ENCODE measurements at places on chromosomes 1 and 21. TPM values are rescaled to one million over a fixed set of nuclear protein-coding genes. Genes with fewer than 3 reads are reported as not detected.

GRCh38 chr1:227947676-227948492 is at the start of gene WNT9A:
Gene WNT9A, minus strand, starts transcription at chr1:227947932. Its CDS starts 45 bp downstream, at chr1:227947887.
- peak; percentile 61 for DNase-seq
- H3K4me3 ChIP-seq = peak within 1 kb of the TSS; percentile 61
- H3K4me1 ChIP-seq = peaks cover 3% of the 10 kb centered on the region
- peak within 1 kb of the TSS; percentile 14 for H3K27ac ChIP-seq

GRCh38 chr1:42978317-42979035 is 19.8 kb upstream of the SLC2A1 start:
- no peak overlapping the region for H3K27ac ChIP-seq
- H3K4me1 ChIP-seq = no peaks in the 10 kb centered on the region
- DNase-seq = peak; percentile 33
- H3K27me3 ChIP-seq = no peaks in the 10 kb centered on the region
- H3K4me3 ChIP-seq = no peak overlapping the region

- no peak overlapping the region for H3K27ac ChIP-seq
- no peaks in the 10 kb centered on the region for H3K4me1 ChIP-seq
- H3K36me3 ChIP-seq = no peaks in the 10 kb centered on the region
- H3K4me3 ChIP-seq = no peak overlapping the region
These were observed 159.8 kb downstream of the NEK7 start for GRCh38 chr1:198316546-198317100.

The LCA5L gene
- 0.66 TPM for total RNA-seq

The ALX3 gene
- total RNA-seq = not detected

DNA sequence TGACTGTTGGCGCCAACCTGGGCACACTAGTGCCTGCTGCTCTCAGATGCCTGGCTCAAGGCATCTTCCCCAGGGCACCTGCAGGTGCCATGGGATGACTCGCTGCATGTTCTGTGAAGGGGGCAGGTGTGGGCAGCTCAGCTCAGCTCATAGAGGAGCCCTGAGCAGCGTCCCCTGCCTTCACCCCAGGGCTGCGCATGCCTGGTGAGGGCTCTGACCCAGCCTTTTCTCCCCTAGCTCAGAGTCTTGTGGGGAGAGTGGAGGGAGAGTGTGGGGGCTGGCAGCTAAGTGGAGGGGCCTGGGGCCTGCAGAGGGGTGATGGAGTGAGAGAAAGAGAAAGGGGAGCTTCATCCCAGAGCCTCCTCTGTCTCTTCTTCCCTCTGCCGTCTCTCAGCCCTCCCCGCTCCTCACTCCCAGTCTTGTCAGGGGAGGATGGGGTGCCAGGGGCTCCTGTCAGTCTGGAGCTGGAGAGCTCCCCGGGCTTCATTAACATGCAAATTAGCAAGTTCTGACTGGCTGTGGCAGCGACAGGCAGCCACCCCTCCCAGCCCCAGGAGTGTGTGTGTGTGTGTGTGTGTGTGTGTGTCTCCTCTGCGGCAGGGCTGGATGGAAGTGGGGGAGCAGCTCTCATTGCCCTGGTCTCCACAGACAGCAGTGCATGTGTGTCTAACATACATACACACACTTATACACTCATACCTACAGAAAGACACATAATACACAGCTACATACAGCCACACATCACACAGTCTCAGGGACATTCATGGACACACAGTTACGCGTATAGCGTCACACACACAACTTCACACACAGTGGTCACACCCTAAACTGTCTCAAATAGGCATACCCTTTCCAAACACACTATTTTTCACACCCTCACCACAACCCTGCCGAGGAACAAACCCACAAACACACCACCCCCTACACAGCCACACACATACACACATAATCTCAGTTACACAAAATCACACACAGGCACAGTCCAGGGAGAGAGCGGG is 34.0 kb downstream of the FOXO6 start:
- DNase-seq = no peak
- H3K4me3 ChIP-seq = no peak overlapping the region
- H3K27me3 ChIP-seq = peaks cover 17% of the 10 kb centered on the region
- no peaks in the 10 kb centered on the region for H3K36me3 ChIP-seq
- H3K4me1 ChIP-seq = no peaks in the 10 kb centered on the region
- H3K27ac ChIP-seq = no peak overlapping the region

- H3K4me1 ChIP-seq = no peaks in the 10 kb centered on the region
- H3K27ac ChIP-seq = no peak overlapping the region
- peak; percentile 44 for DNase-seq
- peaks cover 3% of the 10 kb centered on the region for H3K36me3 ChIP-seq
- no peak overlapping the region for H3K4me3 ChIP-seq
- H3K27me3 ChIP-seq = no peaks in the 10 kb centered on the region
These were observed 25.2 kb upstream of the AGO1 start for GRCh38 chr1:35857830-35858229.

The CNTN2 gene
- not detected for total RNA-seq

DNA sequence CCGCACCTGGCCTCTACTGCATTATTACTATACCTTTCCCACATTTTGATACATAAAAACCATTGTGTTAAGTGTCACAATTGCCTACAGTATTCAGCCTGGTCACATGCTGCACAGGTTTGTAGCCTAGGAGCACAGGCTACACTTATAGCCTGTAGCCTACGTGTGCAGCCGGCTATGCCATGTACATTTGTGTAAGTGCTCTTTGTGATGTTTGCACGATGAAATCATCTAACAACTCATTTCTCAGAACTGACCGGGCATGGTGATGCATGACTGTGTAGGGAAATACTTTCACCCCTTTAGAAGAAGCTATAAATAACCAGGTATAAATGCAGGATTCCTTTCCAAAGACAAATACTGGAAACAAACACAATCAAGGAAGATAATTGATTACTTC is 12.1 kb downstream of the ERG start:
- H3K27me3 ChIP-seq = no peaks in the 10 kb centered on the region
- H3K4me3 ChIP-seq = no peak overlapping the region
- DNase-seq = peak; percentile 31
- H3K4me1 ChIP-seq = no peaks in the 10 kb centered on the region
- no peaks in the 10 kb centered on the region for H3K36me3 ChIP-seq

The RIIAD1 gene
- not detected for total RNA-seq

GRCh38 chr21:15788847-15789523 is 59.2 kb downstream of the USP25 start:
- H3K4me1 ChIP-seq = peaks cover 3% of the 10 kb centered on the region
- no peak overlapping the region for H3K27ac ChIP-seq
- H3K27me3 ChIP-seq = no peaks in the 10 kb centered on the region

The OR6N1 gene
- not detected for total RNA-seq

The DDI2 gene
- 10.8 TPM for total RNA-seq

The FCRL2 gene
- total RNA-seq = not detected

The TDRD10 gene
- total RNA-seq = not detected

GRCh38 chr21:43975469-43976098 is 36.5 kb upstream of the TRAPPC10 start:
- H3K36me3 ChIP-seq = peaks cover 4% of the 10 kb centered on the region
- H3K27me3 ChIP-seq = no peaks in the 10 kb centered on the region
- H3K4me3 ChIP-seq = no peak overlapping the region
- peak; percentile 41 for DNase-seq
- no peaks in the 10 kb centered on the region for H3K4me1 ChIP-seq
- H3K27ac ChIP-seq = no peak overlapping the region

The MFSD2A gene
- total RNA-seq = 1.2 TPM

The KRTAP12-1 gene
- total RNA-seq = not detected

DNA sequence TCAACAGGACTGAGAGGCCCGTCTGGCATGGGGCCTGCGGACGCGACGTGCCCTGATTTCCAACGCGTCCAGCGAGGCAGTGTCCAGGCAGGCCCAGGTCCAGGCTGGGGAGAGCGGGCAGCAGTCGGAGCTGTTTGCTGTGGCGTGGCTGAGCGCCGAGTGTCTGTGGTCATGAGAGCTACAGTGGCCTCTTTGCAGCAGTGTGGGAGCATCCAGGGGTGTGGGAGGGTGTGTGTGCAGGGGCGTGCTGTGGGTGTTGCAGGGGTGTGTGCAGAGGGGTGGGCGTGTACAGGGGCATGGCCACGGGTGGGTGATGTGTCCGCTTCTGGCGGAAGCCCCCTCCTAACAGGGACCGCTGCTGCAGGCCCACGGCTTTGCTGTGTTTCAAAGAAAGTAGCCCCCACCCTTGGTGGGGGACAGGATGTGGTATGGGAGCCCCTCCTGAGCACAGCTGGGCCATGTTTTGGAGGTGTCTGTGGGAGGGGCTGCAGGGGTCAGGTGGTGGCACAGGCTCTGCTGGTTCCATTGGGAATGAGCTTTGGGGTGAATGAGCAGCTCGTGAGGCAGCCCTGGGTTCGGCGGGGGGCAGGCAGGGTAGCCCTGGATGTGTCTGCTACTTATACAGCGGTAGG is 17.7 kb downstream of the PLCH2 start:
- H3K27ac ChIP-seq = no peak overlapping the region
- H3K36me3 ChIP-seq = no peaks in the 10 kb centered on the region
- no peaks in the 10 kb centered on the region for H3K4me1 ChIP-seq
- no peak for DNase-seq
- no peak overlapping the region for H3K4me3 ChIP-seq

DNA sequence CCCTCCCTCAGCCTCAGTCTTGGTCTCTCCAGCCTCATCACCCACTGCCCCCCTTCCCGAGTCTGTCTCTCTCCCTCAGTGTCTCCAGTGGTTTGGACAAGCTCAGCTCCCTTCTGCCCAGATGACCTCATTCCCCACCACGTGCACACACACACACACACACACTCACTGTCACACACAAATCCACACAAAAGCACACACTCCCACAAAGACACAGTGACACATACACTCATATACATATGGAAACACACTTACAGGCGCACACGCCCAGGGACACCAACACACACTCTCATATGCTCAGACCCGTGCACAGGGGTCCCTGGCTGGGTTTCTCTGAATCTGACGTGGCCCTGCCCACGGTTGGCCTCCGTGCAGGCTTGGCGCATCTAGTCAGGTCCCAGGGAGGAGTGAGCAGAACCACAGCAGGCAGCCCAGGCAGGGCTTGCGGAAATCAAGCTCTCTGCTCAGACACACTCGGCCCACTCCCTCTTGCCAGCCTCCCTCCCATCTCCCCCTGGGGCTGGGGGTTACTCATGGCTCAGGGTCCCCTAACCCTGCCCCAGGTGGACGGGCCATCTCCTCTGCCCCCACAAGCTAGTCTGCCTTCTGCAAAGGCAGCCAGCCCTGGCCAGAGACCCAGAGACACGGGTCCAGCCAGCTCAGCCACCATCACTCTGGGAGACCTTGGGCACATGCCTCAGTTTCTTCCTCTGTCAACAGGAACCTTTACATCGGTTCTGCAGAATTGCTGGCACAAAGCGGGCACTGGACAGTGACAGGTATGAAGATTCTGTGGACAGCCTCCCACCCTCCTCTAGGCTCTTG is 38.5 kb upstream of the FAM131C start:
- H3K4me1 ChIP-seq = peaks cover 5% of the 10 kb centered on the region
- peak; percentile 94 for DNase-seq
- H3K27me3 ChIP-seq = no peaks in the 10 kb centered on the region
- no peak overlapping the region for H3K4me3 ChIP-seq
- no peak overlapping the region for H3K27ac ChIP-seq
- no peaks in the 10 kb centered on the region for H3K36me3 ChIP-seq

GRCh38 chr1:118931876-118932275 is 56.3 kb downstream of the TBX15 start:
- H3K27ac ChIP-seq = no peak overlapping the region
- no peaks in the 10 kb centered on the region for H3K27me3 ChIP-seq
- H3K4me3 ChIP-seq = no peak overlapping the region

The AMY1A gene
- not detected for total RNA-seq

- H3K36me3 ChIP-seq = no peaks in the 10 kb centered on the region
- DNase-seq = peak; percentile 33
- H3K4me1 ChIP-seq = peaks cover 4% of the 10 kb centered on the region
- peak overlapping the region; percentile 83 for H3K4me3 ChIP-seq
- no peak overlapping the region for H3K27ac ChIP-seq
- no peaks in the 10 kb centered on the region for H3K27me3 ChIP-seq
These were observed 837 bp upstream of the DESI2 start for GRCh38 chr1:244651956-244652622.

The DIRAS3 gene
- 1.8 TPM for total RNA-seq

- no peak overlapping the region for H3K4me3 ChIP-seq
- no peak overlapping the region for H3K27ac ChIP-seq
- peaks cover 28% of the 10 kb centered on the region for H3K4me1 ChIP-seq
- no peak for DNase-seq
These were observed 95.7 kb upstream of the C1orf105 start for GRCh38 chr1:172324761-172325160.

DNA sequence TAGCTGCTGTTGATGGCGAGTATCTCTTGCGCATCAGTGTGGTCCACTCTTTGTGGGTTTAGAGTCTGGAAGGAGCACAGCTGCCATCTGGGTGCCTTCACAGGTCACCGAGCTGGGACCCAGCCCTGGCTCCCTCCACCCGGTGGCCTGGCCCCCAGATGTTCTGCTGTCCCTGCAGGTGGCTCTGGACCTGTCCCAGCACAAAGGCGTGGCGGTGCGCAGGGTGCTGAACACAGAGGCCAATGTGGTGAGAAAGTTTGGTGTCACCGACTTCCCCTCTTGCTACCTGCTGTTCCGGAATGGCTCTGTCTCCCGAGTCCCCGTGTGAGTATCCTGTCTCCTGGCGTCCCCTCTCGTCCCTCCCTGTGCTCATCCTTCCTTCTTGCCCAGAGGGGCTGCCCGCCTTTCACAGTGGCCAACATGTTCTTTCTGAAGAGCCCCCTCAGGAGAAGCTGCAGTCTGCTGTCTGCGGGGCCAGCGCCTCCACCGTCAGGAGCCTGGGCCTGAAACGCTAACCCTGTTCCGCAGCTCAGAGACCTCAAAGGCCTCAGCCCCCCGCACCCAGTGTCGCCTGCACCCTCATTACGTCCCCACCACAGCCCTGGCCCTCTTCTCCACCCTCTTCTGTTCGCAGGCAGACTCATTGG is 27.4 kb downstream of the QSOX1 start:
- no peaks in the 10 kb centered on the region for H3K4me1 ChIP-seq
- H3K4me3 ChIP-seq = no peak overlapping the region
- H3K27ac ChIP-seq = no peak overlapping the region
- no peak for DNase-seq
